ENCODE measurements at places on chromosomes 7 and 10.

- no peak for DNase-seq
These were observed 118.5 kb downstream of the AMPH start for GRCh38 chr7:38512704-38513103.

- peak; percentile 36 for DNase-seq
These were observed 194.9 kb downstream of the SUGCT start for GRCh38 chr7:40329601-40330153.

DNA sequence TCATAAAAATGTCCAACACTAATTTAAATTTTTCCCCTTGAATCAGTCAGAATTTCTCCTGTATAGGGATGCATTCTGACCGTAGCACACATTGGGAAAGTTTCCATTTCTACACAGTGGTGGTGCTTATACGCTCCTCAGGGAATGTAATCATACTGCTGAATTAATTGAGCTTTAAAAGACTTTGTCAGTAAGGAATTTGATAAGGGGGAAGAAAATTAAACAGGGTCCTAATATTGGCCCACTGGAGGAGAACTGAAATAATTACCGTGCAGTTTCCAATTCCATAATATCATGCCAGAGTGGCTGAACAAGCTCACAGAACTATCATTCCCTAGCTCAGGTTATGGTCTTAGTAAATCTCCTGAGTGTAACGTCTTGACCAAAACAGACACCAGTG, 1041.9 kb downstream of the NRG3 start:
- no peak for DNase-seq

- no peak for DNase-seq
These were observed 33.4 kb downstream of the VWDE start for GRCh38 chr7:12370249-12370648.

DNA sequence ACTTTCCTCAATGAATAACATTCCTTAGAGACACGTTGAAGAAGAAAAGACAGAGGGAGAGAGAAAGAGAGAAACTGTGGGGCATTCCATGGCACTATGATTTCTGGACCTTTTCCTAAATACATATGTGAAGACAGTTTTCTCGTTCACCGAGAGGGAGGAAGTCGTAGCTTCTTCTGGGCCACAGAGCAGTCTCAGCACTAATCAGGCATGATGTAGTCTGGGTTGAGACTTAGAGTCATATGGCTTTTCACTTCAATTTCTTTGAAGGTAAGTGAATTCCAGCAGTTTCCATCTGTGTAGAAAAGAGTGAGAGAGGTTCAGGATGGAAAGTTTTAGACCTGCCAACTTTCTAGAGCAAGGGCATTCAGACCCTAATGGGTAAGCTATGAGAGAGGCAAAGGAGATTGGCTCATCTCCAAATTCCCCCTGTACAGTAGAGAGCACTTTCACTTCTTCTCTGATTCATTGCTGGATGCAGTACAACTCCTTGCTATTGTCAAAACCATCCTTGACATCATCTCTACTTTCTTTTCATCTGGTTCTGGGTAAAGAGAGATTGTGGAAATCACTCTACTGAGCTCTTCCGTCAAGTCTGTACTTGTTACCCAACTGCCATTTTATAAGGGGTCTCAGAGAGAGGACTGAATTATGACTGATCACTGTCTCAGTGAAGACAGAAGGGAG, 31.5 kb upstream of the OR9A4 start:
- no peak for DNase-seq

DNA sequence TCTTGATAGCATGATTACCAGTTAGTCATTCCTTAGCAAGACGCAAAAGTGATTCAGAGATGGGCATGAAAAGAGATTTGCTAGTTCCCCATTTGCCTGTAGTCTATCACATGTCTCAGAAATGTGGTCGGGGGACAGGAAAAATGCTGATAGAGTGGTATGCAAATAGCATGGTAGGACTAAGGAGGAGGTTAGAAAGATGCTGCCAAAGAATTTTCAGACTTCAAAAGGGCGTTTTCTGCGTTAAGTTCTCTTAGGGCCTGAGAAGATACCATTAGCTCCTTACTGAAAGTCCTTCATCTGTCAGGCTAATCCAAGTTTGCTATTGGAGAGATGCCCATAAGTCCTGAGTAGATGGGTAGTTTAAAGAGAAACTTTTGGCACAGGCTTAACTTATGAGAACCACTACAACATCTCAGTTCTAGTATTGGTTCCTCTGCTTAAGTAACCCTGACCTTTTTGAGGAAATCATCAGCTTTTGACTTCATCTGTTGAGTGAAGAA, 2.7 kb downstream of the CALD1 start:
- no peak for DNase-seq

DNA sequence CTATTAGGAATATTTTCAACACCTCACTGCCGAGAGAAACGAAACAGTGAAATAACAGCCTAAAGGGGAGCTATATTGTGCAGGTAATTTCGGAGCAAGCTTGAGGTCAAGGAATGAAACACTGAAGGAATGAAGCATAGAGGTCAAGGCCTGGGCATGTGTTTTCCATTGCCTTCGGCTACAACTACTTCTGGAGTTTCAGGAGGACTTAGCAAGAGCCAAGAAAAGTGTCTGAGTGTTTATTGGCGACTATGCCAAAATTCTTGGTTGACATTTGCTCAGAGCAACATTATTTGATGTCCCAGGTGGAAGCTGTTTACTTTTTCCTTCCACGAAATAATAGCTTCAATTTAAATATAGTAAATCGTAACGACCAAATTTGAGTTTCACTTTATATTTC, 89.6 kb upstream of the IFRD1 start:
- DNase-seq, result no peak

DNA sequence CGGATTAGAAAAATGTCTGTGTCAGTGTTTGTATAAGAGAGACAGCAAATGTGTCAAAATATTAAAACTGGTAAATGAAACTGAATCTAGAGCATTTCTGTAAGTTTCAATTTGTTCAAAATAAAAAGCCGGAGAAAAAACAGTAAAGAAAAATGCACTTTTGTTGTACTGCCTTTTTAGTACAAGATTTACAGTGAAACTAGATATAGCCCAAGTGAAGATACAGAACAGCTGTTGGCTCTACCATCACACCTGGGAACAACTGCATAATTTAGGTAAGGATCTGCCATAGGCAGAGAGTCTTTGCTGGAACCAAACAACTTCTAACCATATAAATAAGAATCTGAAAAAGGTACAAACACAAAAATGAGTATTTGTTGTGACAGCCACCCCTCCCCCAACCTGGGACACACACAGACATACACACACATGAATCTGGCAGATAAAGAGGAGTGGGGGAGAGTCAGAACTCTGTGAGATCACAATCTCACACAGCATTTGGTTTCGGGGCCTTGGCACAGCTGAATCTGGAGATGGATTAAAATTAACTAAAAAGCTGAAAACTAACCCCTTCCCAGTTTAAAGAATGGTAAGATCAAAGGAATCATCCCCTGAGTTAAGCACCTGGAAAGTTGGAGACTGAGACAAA, 54.8 kb downstream of the DPY19L1 start:
- no peak for DNase-seq

- DNase-seq, result no peak
These were observed 9.4 kb downstream of the CLDN12 start for GRCh38 chr7:90412458-90413184.

DNA sequence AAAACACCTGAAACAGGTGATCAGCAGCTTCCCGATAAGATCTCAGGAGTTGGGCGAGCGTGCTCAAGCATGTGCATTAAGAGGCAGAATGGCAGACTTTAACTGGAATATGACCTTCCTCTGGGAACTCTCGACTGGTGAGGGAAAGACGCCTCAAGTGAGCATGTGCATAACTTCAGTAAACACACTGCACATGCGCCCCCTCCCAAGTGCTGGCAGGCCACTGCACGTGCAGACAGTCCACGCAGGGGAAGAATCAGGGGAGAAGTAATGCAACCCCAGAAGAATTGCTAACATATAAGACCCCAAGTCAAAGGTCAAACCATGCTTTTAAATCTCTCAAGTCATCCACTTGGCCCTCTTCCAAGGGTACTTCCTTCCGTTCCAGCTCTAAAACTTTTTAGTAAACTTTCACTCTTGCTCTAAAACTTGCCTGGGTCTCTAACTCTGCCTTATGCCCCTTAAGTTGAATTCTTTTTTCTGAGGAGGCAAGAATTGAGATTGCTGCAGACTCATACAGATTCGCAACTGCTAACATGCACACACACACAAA, 541.0 kb downstream of the TNS3 start:
- no peak for DNase-seq

DNA sequence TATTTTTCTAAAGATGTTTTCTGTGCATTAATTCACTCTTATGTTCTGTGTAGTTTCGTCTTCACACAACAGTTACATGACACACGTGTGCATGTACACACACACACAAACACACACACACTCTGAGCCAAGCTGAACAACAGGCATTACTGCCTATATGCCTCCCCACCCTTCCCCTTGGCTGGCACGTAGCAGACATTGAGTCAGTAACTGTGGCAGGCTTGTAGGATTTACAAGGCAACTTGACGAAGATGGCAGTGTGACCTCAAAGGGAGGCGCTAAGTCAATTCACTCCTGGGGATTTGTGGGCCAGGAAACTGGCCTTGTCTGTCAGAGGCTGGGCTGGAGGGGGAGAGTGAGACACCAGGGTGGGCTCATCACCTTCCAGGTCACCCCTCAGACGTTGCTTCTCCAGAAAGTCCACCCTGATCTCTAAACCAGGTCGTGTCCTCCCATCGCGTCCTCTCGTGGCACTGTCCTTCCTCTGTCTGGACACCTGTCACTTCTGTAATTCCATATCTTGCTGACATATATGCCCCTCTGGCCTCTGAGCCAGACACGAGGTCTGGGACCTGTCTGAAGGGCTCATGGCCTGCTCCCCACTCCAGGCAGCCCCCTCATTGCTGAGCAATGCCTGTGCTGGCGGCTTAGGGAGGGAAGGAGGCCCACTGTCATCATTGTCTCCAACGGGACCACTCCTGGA, 41.1 kb upstream of the INPP5A start:
- no peak for DNase-seq

DNA sequence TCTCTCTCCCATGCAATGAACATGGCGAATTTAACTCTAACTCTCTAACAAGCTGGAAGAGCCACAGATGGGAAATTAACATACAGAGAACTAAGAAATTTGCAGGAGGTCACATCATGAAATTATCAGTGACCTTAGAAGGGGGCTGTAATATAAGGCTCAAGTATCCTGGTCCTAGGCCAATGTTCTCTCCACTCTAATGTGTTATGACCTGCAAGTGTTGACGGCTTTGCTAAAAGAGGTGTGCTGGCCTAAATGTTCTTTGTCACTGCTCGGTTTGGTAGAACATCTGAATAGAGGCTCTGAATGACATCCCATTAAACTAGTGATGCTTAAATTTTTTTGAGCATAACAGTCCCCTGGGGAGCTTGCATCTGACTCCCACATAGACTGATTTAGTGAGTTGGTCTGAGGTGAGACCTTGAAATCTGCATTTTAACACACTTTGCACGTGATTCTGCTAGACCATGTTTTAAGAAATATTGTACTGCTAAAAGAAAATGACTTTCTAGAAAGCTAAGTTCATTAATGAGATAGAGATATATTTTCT, 129.3 kb downstream of the GFRA1 start:
- no peak for DNase-seq

DNA sequence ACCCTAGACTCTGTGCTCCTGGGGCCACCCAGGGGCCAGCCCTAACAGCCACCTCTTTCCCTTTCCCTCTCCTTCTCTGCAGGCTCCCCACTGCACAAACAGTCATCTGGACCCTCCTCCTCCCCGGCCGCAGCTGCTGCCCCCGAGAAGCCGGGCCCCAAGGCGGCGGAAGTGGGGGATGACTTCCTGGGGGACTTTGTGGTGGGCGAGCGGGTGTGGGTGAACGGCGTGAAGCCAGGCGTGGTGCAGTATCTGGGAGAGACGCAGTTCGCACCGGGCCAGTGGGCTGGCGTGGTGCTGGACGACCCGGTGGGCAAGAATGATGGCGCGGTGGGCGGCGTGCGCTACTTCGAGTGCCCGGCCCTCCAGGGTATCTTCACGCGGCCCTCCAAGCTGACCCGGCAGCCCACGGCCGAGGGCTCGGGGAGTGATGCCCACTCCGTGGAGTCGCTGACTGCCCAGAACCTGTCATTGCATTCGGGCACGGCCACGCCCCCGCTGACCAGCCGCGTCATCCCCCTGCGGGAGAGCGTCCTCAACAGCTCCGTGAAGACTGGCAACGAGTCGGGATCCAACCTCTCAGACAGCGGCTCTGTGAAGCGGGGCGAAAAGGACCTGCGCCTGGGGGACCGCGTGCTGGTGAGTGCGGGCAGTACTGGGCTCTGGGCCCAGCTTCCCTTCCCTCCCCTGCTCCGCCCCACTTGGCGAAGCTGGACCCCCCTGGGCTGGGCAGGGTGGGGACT, 49.3 kb downstream of the CLIP2 start:
- no peak for DNase-seq

- no peak for DNase-seq
These were observed 393.6 kb upstream of the GALNT17 start for GRCh38 chr7:70738151-70738885.

DNA sequence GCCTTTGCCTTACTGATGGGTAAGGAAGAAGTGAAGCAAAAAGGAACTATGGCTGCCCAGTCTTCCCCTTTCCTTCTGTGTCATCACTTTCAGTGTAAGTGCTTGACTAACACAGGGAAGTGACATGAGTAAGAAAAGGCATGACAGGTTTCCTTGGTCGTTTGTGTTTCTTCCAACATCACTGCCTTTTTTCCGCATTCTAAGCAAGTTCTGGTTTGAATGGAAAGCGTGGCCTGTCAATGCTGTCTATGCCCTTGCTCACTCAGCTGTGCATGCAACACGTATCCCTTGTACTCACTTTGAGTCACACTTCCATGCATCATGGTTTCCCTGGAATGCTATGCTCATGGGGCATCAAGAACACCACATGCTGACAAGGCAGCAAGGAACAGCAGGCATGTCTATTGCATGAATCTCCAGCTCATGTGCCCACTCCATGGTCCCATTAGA, 111.8 kb downstream of the OAT start:
- no peak for DNase-seq

DNA sequence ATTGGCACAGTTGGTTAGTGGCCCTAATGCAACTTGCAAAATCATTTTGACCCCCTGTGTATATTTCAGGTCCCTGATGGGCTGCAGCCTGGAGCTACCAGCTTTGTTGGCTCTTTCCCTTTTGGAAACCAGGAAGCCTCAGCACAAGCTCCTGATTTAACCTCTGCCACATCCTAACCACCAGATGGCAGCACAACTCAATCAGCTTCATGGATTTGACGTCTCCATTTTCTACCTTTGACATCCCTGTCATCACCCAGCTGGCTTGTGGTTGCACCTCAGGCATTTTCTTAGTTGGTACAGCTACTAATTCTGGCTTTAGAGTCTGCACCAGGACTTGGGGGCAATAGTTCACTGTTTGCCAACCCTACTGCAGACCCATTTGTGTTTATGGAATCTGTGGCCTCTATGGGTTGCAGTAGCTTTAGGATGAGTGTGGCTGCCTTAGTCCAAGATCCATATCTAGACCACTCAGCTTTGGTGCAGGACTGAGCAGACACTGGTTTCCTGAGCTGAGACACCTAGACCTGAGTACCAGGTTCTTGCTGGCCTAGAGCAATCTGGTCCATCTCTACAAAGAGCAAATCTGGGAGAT, 456.2 kb downstream of the REEP3 start:
- DNase-seq, result peak; percentile 46

DNA sequence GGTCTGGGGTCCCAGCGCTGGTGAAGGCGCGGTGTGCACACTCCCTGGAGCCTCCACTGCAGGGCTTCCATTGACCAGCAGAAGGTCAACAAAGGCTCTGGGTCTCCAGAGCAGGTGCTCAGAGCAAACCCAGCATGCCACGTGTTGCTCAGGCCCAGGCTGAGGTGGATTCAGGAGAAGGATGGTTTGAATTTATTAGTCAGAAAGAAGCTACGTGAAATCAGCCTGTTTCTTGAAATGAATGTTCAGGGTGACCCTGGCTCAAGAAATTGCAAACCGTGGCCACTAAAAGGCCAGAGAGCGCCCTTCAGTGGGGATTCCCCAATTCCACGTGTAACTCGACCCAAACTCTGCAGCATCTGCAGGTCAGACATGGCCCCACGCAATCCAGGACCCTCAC, 82.7 kb upstream of the PFKP start:
- no peak for DNase-seq
